ENCODE measurements at places on chromosomes 16 and 17.

- DNase-seq, result no peak
Measured at GRCh38 chr16:66798161-66798560, 3.2 kb downstream of the TERB1 start.

GRCh38 chr17:82830249-82830661 is 9.6 kb downstream of the ZNF750 start:
- no peak for DNase-seq

GRCh38 chr16:27995378-27995777 is 68.1 kb downstream of the GSG1L start:
- no peak for DNase-seq

GRCh38 chr16:74034862-74035261 is 261.8 kb upstream of the PSMD7 start:
- DNase-seq, result no peak

GRCh38 chr16:47342055-47342454 is 118.8 kb downstream of the ITFG1 start:
- no peak for DNase-seq

DNA sequence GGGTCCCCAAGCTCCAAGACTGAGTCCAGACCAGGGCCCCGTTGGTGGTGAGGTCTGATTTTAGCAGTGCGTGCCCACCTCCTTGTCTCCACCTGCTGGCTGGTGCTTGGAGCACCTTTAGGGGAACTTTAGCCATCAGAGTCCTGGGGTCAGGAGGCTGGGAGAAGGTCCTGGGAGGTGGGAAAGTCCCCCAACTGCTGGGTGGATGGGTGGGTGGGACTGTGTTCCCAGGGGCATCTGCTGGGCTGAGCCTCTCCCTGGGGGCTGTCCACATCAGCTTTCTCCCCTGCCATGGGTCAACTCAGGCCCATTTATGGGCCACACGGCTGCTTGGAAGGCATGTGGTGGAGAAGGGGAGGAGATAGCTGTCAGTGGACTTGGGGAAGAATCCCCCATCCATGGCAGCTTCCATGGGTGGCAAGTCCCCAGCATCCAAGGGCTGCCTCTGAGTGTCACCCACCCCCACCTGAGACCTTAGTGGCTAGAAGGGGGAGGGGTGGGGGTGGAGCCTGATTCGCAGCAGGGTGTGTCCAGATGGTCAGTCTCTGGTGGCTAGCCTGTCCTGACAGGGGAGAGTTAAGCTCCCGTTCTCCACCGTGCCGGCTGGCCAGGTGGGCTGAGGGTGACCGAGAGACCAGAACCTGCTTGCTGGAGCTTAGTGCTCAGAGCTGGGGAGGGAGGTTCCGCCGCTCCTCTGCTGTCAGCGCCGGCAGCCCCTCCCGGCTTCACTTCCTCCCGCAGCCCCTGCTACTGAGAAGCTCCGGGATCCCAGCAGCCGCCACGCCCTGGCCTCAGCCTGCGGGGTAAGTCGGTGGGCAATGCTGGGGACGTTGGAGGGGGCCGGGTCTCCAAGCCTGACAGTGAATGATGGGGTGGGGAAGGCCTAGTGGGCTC is at the start of gene TRPV2:
Gene TRPV2 (plus strand): TSS at position 541 of the 894 bp plus-strand sequence. CDS start 2,098 bp downstream, outside the sequence.
- peak; percentile 26 for DNase-seq

DNA sequence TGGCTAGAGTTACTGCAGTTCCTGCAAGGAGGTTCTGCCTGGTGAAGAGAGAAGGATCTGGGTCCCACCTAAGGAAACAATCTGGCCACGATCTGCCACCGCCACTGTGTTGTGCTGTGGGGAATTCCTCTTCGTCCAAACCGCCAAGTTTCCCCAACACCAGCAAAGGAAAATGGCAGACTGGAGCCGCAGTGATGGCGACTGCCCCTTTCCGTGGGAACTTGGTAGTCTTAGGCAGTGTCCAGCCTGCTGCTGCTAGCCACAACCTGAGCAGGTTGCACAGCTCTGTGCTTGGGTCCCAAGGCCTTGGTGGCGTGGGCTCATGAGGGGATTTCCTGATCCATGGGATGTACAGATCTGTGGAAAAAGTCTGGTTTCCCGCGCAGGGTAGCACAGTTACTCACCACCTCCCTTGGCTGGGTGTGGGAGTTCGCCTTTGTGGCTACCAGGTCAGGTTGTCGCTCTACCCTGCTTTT is 28.6 kb downstream of the NFATC3 start:
- no peak for DNase-seq

DNA sequence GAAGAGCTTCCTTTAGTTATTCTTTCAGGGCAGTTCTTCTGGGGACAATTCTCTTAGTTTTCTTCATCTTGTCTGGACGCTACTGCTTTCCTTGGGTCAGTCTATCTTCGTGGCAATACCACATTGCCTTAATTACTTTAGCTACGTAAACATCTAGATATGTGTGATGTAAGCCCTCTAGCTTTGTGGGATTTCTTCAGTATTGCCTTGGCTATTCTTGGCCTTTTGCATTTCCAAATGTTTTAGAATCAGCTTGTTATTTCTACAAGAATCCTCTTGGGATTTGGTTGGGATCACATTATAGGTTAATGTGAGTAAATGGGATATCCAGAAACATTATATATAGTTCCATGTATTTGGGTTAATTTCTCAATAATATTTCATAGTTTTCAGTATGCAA is 9.0 kb upstream of the ST6GALNAC2 start:
- no peak for DNase-seq

- no peak for DNase-seq
Measured at GRCh38 chr16:55274391-55274790, 49.6 kb upstream of the IRX6 start.

GRCh38 chr16:967546-968295 is 3.1 kb downstream of the LMF1 start:
- DNase-seq, result no peak

DNA sequence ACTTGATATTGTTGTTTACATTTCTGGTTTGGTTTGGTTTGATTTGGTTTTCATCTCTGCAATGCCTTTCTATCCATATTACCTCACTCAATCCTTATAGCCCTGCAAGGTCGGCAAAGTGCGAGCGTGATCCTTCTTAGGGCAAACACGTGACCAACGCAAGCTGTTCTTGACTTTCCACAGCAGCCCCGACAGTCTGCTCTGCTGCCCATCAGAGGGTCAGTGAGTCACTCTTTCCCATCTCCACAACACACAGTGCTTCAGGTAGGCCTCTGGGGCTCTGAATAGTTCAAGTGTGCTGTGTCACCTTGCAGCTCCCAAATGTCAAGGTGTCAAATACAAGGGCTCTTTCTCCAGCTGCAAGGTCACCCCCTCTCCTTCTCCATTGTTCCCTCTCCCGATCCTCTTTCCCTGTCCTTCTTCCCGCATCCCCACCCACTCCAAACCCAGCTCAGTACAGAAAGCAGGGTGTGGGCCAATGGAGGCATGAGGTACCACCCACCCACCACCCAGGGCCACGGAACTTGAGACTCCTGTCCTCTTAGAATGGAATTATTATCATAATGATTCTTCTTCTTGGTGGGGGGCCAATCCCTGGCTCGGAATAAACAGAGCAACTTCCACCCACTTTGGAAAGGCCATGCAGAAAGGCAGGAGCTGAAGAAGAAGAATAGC is 139.7 kb downstream of the SLC39A11 start:
- no peak for DNase-seq

- no peak for DNase-seq
Measured at GRCh38 chr17:78197147-78197832, 10.1 kb downstream of the AFMID start.

GRCh38 chr17:74898376-74898946 is 5.0 kb upstream of the FADS6 start:
- DNase-seq, result no peak

GRCh38 chr16:75555213-75555706 is 792 bp downstream of the TMEM231 start:
- no peak for DNase-seq

GRCh38 chr16:17404941-17405689 is 65.6 kb downstream of the XYLT1 start:
- no peak for DNase-seq

GRCh38 chr17:8386841-8387240 is 3.8 kb upstream of the RPL26 start:
- no peak for DNase-seq

- no peak for DNase-seq
Measured at GRCh38 chr16:23499801-23500200, 10.5 kb downstream of the GGA2 start.

DNA sequence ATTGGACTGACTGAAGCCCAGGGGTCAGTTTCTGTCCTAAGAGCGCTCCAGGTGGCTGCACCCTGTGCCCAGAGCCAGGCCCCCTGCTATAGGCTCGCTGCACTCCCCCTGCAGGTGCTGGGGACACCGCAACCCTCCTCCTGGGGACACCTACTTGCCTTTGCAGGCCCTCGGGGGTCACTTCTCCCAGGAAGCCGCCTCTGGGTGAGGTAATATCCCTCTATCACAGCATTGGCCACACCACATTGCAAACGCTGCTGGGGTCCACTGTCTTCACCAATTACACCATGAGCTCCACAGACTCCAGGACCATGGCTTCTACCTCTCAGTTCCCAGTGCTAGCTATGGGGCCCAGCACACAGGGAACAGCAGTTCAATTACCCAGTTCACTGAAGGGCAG is 14.9 kb downstream of the USP36 start:
- DNase-seq, result no peak

DNA sequence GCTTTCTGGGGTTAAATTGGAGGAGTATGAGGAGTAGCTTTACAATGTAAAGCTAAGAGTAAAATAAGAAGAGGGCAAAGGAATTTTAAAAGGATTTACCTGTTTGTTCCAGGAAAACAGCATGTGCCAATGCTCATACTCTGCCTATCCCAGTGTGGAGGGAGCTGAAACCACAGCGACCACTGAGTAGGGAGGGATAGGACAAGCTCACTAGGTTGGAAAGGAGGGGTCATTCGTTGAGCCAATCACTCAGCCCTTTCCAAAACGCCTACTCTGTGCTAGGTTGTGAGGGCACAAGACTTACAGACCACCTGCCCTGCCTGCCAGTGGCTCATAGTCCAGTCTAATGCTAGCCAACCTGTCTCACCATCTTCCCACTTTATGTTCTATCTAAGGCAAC is 1.1 kb upstream of the DNAJC7 start:
- no peak for DNase-seq

DNA sequence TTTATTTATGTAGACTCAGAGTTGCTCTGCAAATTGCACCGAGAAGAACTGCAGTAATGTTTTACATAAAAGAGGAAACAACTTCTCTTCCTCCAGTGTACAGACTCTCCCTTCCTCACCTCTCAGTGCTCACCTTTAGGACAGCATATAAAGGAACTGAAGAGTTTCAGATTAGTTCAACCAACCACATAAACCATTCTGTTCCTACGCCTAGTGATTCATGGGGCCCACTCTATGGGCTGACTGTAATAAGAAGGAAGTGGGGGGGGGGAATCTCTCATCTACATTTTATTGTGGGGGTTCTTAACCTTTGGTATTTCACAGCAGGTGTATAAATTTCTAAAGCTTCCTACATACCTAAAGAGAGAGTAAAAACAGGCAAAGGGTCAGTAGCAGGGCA is 18.3 kb downstream of the ZSWIM7 start:
- DNase-seq, result no peak

DNA sequence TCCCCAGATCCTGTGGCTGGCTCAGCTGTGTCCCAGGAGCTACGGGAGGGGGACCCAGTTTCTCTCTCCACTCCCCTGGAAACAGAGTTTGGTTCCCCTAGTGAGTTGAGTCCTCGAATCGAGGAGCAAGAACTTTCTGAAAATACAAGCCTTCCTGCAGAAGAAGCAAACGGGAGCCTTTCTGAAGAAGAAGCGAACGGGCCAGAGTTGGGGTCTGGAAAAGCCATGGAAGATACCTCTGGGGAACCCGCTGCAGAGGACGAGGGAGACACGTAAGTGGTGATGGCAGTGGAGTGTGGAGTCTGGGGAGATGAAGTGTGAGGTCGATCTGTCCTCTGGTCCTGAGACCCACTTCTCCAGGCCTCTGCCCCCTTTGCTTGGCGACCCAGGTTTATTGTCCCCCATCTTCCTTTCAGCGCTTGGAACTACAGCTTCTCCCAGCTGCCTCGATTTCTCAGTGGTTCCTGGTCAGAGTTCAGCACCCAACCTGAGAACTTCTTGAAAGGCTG is 585 bp downstream of the WRAP53 start:
- no peak for DNase-seq

- DNase-seq, result no peak
Measured at GRCh38 chr17:40190197-40191021, 13.1 kb downstream of the RAPGEFL1 start.

DNA sequence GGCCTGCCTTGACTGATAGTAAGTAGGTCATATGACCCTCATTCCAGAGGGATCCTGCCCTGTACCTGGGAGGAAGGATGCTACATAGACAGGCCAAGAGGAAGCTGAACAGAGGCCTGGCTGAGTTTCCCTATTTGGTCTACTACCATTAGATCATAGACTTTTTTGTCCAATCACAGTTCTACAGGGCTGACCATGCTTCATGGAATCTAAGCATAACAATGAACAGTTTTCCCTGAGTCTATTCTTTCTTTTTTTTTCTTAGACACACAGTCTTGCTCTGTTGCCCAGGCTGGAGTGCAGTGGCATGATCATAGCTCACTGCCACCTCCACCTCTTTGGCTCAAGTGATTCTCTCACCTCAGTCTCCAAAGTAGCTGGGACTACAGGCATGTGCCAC is 3.9 kb downstream of the GPR179 start:
- DNase-seq, result no peak

DNA sequence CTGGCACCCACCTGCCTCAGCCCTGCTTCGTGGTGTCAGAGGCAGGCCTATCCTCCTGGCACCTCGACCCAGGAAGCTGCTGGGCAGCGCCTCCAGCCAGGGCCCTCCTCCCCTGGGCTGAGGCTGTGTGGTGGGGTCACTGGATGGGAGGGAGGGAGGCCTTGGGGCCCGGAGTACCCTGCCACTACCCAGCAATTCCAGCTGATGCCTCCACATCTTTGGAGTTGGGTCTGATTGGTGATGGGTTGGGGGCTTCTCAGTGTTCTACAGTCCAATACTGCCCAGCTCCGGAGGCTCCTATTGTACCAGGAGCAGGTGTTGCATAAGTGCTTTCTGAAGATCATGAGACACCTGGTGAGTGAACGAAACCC is 48.0 kb downstream of the USP22 start:
- no peak for DNase-seq

- DNase-seq, result no peak
Measured at GRCh38 chr16:85231959-85232358, 119.7 kb upstream of the CIBAR2 start.

GRCh38 chr17:28216528-28216927 is 102.5 kb upstream of the TMEM97 start:
- DNase-seq, result no peak

DNA sequence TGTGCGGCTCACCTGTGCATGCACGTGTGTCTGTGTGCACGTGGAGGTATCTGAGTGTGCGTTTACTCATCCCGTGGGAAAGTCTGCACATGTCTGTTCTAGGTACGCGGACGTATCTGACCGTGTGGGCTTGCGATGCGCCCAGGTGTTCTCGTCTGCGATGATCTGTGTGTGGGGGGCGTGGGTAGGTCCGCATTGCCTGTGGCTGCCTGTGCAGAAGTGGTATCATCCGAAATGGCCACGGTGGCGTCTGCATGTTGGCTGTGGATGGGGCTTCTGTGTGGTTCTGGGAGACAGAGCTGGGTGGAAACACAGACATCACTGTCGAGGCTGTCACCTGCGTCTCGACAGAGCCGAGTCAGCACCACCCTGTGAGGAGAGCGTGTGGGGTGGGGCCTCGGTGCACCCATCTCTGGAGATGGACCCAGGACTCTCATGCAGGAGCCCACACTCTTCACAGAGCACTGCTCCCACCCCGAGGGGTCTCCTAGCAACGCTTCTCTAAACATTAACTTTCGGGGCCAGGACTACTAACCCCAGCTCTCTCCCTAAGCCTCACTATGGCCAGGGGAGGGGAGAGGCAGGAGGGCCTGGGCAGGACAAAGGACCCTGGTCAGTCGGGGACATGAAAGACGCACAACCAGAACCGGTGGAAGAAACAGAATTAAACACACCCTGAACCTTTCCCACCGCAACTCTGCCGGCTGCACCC is 8.4 kb downstream of the DPEP1 start:
- DNase-seq, result no peak

- peak; percentile 59 for DNase-seq
Measured at GRCh38 chr17:37089956-37090355, 141.2 kb downstream of the AATF start.

Data from GDM1 (cell line).